Hypothalamus (tissue), 51 donors: ENCODE measurements at places on chromosomes 7 and 10.

DNA sequence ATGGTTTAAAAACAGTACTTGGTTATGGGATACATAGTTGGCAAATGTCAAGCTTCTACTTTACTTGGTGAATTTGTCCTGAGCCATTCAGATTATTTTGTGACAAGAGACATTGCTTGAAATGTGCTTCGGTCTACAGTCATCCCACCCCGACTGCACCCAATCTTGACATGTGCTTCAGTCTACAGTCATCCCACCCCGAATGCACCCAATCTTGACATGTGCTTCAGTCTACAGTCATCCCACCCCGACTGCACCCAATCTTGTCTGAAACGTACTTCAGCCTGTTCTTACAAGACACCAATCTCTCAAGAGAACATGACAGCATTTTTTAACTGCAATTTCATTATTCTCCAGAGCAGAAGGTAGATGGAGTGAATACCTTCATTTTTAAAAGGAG is 47.8 kb downstream of the PRKCQ start:
- DNase-seq = no peak

- DNase-seq = no peak
These were observed 182.9 kb downstream of the ANK3 start for GRCh38 chr10:60206735-60207134.

- peak; percentile 36 for DNase-seq
These were observed 33.2 kb downstream of the WBP1L start for GRCh38 chr10:102776779-102777456.

DNA sequence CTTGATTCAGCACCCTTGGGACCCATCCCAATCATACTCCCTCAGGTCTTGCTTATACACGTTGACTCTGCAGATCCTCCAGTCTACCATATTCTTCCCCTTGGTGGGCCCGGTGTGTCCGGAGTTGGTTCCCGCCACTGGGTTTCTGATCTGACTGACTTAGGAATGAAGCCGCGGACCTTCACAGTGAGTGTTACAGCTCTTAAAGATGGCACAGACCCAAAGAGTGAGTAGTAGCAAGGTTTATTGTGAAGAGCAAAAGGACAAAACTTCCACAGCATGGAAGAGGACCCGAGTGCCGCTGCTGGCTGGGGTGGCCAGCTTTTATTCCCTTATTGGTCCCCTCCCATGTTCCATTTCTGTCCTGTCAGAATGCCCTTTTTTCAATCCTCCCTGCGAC is 5.9 kb upstream of the GDF10 start:
- no peak for DNase-seq

DNA sequence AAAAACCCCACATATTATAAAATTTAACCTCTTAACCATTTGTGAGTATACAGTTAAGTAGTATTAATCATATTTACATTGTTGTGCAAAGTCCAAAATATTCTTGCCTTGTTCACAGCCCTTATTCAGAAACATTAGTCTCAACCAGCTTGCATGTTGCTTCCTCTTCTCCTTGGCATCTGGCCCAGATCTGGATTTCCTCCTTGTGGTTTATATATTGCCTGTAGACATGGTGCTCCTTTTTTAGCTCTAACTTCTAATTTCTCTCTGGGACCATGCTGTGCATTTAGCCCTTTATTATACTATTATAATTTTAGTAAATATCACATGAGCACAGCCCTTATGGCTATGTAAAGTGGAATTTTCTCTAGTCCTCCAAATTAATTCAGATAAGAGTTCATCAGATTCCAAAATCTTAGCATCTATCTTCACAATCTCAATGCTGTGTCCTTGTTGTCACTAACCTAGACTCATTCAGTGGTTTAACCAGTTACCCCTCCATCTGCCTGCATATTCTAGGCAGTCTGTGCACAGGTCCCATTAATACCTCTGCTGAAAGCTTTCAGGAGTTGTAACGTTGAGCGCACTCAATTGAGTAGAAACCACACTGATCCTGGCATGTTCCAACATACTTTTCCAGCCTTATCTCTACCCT is 7.9 kb downstream of the CPED1 start:
- no peak for DNase-seq

DNA sequence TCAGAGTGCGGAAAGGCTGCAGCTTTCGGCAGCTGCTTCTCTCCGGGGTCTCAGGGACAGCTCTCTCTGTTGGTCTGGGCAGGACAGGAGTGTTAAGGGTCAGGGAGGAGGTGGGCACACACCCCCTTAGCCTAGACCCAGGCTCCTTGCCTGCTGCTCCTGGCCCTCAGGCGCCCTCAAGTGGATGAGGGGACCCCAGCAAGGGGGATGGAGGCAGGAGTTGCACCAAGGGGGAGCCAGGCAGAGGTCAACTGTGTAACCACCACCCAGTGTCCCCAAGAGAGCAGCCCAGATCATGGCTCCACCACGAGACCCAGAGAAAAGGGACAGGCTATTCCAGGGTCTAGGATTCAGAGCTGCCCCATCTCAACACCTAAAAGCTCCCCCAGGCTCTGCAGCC is 26.9 kb downstream of the SPOCK2 start:
- no peak for DNase-seq

GRCh38 chr10:13820119-13820963 is 233.6 kb downstream of the PRPF18 start:
- DNase-seq = no peak

DNA sequence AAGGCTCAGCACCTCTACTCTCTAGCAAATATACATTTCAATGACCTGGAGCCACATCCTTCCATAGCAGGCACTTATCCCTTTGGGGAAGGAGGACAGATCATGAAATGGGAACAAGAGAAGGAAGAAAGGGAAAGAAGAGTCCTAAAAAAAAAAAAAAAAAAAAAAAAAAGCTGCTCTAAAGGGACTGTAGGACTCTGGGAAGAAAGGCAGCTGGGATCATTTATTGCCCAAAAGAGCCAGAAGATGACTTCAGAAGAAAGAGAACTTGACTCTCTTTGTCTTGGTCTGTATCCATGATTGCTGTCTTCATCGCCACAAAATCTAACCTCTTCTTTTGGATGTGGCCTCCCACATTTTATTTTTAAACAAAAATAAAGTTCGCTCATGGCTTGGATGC is 203.6 kb upstream of the CELF2 start:
- no peak for DNase-seq

GRCh38 chr10:80473692-80474596 is 19.8 kb downstream of the TSPAN14 start:
- no peak for DNase-seq

GRCh38 chr10:8511026-8511425 is 456.5 kb downstream of the GATA3 start:
- no peak for DNase-seq

DNA sequence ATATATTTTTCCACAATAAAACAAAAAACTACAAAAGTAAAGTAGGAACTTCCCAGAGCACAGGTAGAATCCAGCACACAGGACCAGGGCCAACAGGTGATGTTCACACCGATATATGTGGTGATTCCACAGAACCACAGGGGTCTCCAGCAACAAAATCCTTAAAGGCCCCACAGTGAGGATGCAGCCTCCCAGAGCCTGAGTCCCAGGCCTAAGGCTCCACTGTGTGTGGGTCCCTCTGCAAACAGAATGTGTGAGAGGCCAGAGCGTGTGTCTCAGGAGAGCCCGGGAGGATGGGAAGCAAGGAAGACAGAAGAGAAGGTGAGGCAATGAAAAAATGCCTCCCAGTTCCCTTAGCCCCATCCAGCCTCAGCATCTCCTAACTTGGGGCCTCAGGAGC is 173.9 kb downstream of the GRID1 start:
- no peak for DNase-seq

DNA sequence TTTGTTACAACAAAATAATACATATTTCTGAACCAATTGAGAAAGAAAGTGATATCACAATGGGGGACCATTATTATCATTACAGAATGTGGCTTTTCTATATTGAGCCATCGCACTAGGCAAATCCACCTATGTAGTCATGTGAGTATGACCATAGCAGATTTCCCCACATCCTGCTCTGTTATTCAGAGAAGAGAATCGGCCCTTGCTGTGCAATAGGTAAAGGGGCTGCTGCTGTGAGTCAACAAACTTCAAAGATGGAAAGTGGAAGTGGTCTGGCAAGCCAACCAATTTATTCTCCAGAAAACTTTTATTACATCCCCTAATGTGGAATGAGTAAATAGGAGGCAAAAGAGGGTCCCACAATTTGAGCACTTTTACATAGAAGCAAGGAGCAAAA is 573.4 kb downstream of the ETV1 start:
- DNase-seq = no peak

- peak; percentile 28 for DNase-seq
These were observed at the start of gene GIGYF1 for GRCh38 chr7:100694098-100694745. TSS of gene GIGYF1 (minus strand) at chr7:100694250. CDS start at chr7:100688238, 6,012 bp downstream.

DNA sequence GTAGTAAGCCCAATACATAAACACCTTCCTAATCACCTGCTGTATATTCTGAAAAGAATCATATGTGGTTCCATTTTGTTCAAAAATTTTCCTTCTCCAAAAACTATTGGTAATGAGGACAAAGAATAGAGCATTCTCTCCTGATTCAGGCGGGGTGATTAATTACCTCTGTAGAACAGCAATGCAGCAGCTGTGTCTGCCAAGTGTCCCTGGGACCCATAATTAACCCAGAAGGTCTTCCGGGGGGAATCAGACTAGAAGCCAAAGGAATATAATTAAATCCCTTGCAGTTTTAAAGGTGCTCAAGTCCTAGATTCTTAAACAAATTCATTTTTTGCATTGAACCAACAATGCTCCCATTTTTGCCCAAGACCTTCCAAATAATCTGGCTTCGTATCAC is 60.3 kb upstream of the ABLIM1 start:
- no peak for DNase-seq

DNA sequence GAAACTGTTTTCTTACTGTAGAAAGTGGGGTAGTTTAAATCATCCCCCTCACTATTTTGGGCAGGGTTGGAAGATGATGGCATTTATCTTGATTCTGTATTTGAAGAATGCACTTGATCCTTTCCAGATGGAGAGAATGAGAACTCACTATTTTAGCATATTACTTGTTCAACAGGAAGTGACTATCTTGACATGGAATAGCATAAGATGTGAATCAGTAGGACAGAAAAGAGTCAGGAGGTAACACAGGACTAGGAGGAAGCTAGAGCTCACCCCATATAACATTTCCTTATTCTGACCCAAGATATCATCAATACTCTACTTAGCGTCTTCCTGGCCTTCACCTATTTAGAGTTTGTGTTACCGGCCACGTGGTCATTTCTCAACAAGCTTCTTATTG is 400.2 kb downstream of the PHTF2 start:
- no peak for DNase-seq

DNA sequence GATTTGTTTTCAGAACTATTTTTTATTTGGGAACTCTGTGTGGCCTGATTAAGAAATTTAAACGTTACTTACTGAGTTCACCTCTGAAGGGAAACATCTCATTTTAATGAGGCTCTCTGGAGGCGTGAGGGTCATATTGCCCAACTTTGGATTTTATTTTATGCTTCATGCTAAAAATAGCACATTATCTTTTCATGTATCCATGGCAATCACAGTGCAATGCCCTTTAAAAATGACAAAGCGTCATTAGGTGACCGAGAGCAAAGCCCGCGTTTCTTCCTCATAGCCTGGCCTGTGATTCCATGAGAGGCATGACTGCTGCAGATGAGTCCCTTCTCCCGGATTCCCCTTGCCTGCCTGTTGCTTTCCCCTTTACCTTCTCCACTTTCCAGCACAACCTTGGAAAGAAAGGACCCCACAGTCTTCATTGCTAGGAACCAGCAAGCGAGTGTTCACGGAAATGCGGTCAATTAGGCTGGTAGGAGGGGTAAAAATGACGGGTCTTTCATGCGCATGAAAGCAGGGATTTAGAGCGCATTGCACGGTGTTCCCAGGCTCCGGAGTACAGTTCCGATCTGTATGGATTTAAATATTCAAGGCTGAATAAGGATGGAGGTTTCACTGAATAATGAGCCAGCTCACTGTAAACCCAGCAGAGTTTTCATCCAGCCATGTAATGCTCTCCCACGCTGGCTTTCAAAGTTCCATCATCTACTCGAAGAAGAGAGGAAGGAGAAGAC is 98.2 kb upstream of the PITRM1 start:
- no peak for DNase-seq
